ENCODE measurements at places on chromosomes 6 and 20.

DNA sequence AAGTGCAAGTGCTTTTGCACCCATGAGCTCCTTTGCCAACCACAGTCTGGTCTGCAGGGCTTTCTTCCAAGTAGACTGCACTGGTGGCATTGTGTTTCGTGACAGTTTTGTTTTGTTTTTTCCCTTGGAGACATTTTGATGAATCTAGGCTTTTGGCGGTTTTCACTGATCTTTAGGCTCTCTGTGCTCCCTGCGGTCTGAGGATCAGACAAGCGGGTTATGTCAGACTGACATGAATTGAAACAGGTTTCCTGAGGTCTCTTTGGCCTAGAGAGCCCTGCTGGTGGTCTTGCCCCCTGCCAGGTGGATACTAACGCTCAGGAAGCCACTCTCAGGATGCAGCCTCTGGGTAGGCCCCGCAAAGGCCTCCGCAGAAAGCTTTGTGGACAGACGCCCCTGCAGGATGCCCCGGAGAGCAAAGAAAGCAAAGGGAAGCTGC is 555.4 kb upstream of the AGPAT4 start:
- no peak for DNase-seq

DNA sequence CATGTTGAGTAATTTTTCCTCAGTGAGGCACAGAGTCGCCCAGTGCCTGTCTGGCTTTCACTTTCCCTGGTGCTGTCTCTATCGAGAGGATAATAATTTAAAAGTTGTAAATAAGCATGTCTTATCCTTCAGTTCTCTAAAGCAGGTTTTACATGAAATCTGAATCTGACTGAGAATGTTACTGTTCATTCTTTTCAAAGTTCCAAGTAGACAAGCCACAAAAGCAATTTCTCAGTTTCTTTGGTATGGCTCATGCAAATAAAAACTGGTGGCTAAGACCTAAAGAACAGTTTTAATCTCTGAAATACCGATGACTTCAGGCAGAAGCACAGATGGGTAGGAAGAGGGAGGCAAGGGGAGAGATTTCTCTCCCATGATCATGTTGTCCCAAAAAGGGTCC is 87.6 kb upstream of the GCM1 start:
- no peak for DNase-seq

GRCh38 chr6:112253498-112253840 is 898 bp downstream of the LAMA4 start:
- DNase-seq, result no peak

GRCh38 chr6:105748737-105749161 is 337.4 kb upstream of the PRDM1 start:
- DNase-seq, result no peak

- no peak for DNase-seq
Measured at GRCh38 chr6:47852727-47853126, 70.9 kb downstream of the OPN5 start.

- DNase-seq, result no peak
Measured at GRCh38 chr20:37389241-37389747, 43.4 kb downstream of the SRC start.

Measured in NCI-H1694 treated with DMSO at 0.1 percent for 48 hours (cell line).